Keratinocyte (primary cell): ENCODE measurements at places on chromosomes 2 and 18.

DNA sequence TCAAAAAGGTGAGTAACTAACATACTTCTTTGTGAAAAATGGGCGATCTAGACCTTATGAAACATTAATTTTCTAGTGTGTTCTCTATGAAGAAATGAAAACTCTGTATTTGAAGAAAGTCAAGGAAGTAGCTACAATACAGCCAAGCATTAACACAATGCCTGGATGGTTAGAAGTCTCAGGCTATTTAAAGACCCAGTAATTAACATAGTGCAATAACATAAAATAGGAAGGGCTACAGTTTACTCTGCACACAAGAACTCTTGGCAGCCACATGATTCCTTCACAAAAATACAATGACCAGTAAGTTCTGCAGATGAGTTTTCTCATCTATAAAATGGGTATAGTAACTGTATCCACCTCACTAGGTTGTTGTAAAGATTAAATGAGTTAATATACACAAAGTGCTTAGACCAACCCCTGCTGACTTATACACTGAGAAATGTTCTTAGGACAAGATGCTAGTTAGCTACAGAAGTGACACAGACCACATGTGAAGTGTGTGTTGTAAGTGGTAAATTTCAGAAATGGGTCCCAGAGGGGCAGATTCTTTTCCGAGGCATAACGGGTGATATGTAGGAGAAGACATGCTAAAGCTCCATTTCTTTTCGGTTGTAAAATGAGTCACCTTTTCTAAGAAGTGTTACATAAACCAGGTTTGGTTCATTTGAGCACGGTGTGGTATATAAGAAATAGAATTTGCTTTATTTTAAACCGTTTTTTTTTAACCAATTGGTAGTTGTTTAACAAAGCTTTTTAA is 61.8 kb downstream of the CXCR4 start:
- no peaks in the 10 kb centered on the region for H3K4me1 ChIP-seq
- no peak overlapping the region for H3K4me3 ChIP-seq
- no peaks in the 10 kb centered on the region for H3K27me3 ChIP-seq
- no peak for DNase-seq
- H3K27ac ChIP-seq: no peak overlapping the region
- H3K36me3 ChIP-seq: no peaks in the 10 kb centered on the region

- H3K4me3 ChIP-seq: no peak overlapping the region
- H3K36me3 ChIP-seq: no peaks in the 10 kb centered on the region
- DNase-seq: no peak
- no peaks in the 10 kb centered on the region for H3K4me1 ChIP-seq
Measured at GRCh38 chr2:213751446-213751845, 467.2 kb downstream of the SPAG16 start.

- peaks cover 2% of the 10 kb centered on the region for H3K4me1 ChIP-seq
- H3K27me3 ChIP-seq: no peaks in the 10 kb centered on the region
- H3K27ac ChIP-seq: no peak overlapping the region
Measured at GRCh38 chr2:23269747-23270146, 115.2 kb upstream of the KLHL29 start.

- H3K27me3 ChIP-seq: peaks cover 99% of the 10 kb centered on the region
- H3K4me3 ChIP-seq: no peak overlapping the region
- no peaks in the 10 kb centered on the region for H3K36me3 ChIP-seq
Measured at GRCh38 chr2:176072292-176072669, 11.5 kb downstream of the EVX2 start.

DNA sequence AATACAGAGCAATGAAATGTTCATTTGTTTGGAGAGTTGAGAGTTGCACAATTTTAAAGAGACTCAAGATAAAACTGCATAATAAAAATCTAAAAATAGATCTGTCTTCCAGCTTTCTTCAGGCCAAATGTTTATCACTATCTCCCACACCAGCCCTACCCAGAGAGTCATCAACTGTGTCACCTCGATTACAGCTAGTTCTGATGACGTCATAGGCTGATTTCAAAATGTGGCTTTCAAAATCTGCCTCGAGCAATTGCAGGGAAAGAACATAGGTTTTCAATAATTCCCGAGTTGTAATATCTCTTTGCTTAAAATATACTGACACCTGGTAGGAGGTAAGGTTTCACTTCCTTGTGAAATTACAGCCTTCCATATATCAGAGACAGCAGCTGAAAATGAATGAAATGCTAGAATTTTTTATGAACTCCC is 677.6 kb upstream of the ID2 start:
- H3K27ac ChIP-seq: no peak overlapping the region
- no peak for DNase-seq
- no peaks in the 10 kb centered on the region for H3K36me3 ChIP-seq
- peaks cover 5% of the 10 kb centered on the region for H3K4me1 ChIP-seq
